Cardiac septum (tissue), 1 donor: ENCODE measurements at places on chromosomes 6 and 20. TPM values are rescaled to one million over a fixed set of nuclear protein-coding genes. Genes with fewer than 3 reads are reported as not detected.

Gene SLC16A10
- 5.0 TPM for total RNA-seq

Gene BFSP1
- 0.83 TPM for total RNA-seq

Gene PBOV1
- total RNA-seq = not detected

Gene TASP1
- total RNA-seq = 9.7 TPM

DNA sequence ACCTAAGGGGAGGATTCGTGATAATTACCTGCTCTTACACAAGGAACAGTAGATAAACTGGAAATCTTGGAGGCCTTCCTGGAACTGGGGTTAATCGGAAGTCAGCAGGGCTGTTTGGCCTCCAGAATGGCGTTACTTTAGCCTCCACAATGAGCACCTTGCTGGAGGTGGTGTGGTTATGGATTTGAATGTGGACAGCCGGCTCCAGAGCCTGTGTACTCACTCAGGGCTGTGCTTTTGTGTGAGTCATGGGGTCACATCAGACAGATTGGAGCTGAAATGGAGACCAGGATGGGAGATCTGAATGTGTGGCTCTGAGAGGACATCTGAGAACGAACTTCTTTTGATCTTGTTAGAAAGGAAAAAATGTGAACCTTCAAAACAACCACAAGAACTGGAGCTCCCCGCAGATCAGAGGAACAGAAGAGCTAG, 30.4 kb downstream of the IGF2R start:
- no peak for DNase-seq

- no peak for DNase-seq
Measured at GRCh38 chr6:161200610-161201370, 73.1 kb downstream of the AGPAT4 start.

DNA sequence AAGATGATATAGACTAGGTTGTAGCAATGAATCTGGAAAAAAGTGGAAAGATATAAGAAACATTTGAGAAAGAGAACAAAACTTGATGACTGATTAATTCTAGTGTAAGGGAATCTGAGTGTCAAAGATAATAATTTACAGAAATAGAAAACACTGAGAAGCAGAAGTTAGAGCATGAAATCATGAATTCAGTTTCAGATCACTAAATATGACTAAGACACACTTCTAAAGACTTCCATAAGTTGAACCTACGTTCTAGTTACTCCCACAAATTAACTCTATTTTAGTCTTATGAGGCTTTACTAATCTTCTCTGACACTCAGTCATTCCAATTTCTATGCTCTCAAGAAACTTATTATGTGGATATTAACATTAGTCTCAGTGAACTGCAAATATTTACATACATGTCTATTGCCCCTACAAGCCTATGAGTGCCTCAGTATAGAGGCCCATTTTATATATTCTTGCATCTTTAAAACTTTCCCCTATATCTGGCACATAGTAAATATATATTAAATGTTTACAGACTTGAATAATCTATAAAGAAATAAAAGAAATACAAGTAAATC, 30.4 kb downstream of the IBTK start:
- DNase-seq = no peak

GRCh38 chr20:32477594-32478512, 107.3 kb downstream of the NOL4L start:
- no peak for DNase-seq

DNA sequence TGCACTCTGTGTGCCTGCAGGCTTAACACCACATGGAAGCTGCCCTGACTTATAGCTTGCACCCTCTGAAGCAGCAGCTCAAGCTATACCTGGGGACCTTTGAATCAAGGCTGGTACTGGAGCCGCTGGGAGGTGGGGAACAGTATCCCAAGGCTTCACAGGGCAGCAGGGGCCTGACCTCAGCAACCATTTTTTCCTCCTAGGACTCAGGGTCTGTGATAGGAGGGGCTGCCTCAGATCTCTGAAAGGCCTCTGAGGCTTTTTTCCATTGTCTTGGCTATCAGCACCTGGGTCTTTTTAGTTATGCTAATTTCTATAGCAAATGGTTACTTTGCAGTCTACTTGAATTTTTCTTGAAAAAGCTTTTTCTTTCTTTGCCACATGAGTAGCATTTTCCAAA, 80.2 kb upstream of the OPRM1 start:
- no peak for DNase-seq

DNA sequence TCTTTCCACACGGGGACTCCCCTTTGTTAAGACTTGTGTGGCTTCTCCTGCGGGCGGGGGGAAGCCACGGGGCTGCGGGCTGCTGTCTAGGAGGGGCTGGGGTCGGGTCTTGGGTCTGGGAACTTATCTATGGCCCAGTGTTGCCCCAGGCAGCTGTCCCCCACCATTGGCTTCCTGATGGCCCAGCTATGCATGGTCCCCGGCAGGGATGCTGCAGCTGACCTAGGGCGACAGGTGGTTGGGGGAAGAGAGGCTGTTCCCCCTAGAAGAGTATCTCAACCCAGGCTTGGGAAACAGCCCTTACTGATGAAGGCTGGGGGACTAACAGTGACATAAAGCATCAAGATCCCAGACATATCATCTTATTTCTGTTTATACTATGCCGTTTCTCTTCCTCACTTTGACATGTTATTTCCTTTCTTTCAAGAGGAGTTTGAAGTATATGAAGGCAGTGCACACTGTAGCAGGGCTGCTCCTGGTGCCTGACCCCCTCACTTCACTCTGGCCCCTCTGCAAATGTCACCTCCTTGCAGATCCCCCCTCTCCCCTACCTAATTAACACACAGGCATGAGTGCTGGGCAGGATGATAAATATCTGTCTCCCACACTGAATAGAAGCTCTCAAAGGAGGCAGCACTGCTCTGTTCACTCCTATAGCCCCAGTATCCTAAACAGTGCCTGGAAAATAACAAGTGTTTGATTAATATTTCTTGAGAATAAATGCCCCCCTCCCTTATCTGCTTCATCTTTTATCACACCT, 87.0 kb downstream of the HIVEP2 start:
- no peak for DNase-seq
